ENCODE measurements at places on chromosomes 11 and 22.

DNA sequence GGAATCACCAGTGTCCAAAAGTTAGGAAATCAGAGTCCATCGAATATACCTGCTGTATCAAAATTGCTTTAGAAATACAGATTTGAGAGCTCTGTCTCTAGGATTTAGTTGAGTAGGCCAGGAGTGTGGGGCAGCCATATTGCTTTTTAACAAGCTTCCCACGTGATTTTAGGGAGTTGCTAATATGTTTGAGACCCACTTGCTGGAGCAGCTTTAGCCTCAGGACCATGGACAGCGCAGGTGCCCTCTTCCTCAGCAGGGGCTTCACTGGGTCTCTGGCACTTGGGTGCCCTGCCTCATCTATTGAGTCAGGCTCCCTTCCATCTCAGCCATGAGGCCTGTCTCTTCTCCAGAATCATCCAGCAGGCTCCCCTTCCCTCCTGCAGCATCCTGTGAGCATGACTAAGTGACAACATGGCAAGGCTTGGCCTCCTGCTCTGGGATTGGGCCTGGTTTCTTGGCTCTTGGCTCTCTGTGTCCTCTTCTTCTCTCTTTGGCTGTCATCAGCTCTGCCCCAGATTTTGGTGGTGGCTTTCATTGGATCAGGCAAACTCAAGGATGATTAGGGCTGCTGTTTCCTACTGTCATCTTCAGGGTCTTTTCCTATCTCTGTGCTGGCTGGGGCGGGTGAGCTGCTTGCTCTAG is 70.0 kb downstream of the SGSM1 start:
- no peak for DNase-seq

- no peak for DNase-seq
Observed at GRCh38 chr22:48397531-48398180, 1430.0 kb downstream of the BRD1 start.

DNA sequence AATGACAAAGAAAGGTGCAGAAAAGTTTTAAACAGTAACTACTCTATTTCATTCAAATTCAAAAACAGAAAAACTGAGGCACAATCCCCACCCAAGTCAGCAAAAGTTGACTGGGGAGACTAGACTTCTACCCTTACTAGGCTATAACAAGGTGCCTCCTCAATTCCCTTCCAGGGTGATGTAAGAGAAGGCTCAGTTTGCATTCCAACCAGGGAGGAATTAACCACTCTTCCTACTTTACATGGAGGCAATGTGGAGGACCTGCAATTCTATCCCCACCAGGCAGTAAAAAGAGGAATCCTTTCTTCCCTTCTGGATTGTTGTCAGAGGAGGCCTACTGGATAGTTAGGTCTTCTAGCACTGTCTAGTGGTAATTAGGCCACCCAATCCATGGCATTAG is 26.1 kb downstream of the TYR start:
- DNase-seq = no peak

- no peak for DNase-seq
Observed at GRCh38 chr11:57459164-57460021, 935 bp upstream of the RTN4RL2 start.

GRCh38 chr11:46421257-46421880 is 29.8 kb upstream of the CHRM4 start:
- no peak for DNase-seq

DNA sequence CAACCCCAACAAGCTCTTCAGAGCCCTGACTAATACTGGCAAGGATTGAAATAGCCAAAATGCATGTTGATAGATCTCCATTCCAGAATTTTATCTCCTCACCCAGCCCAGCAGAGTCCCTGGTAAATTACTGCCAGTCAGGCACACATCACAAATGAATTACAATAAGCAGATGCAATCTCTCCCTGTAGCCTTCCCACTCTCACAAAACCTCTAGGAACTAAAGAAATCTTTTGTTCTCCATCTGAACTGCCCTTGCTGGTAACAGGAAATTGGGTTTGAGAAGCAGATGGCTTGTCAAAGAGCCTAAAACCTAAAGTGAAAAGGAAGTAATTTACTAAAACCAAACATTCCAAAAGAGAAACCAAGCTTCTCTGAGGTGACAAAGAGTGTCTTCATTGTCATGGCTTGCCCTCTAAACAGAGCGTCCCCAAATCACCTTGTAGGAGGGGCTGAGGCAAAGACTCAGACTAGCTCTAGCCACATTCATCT is 59.5 kb downstream of the FAM168A start:
- no peak for DNase-seq
